ENCODE measurements at places on chromosomes 5 and 9. TPM values are rescaled to one million over a fixed set of nuclear protein-coding genes. Genes with fewer than 3 reads are reported as not detected.

The DRD1 gene
- total RNA-seq: not detected

The BARHL1 gene
- total RNA-seq: not detected

The TSLP gene
- total RNA-seq: 1.0 TPM

The WDR38 gene
- total RNA-seq: not detected

The IRGM gene
- total RNA-seq: not detected

The AQP3 gene
- 3.9 TPM for total RNA-seq

The CARD19 gene
- total RNA-seq: 47.8 TPM

The PCDHB9 gene
- total RNA-seq: 2.4 TPM

The PCDHGB1 gene
- 1.0 TPM for total RNA-seq

The MACIR gene
- total RNA-seq: 72.5 TPM

The MACROH2A1 gene
- total RNA-seq: 255 TPM

The IL9 gene
- total RNA-seq: not detected

The PCDHGA9 gene
- total RNA-seq: 2.6 TPM

The LCN10 gene
- total RNA-seq: 5.1 TPM

The PCDHB15 gene
- total RNA-seq: 0.69 TPM

The BSPRY gene
- 45.0 TPM for total RNA-seq

The CARTPT gene
- not detected for total RNA-seq

The TTC23L gene
- total RNA-seq: 0.43 TPM

The SMC2 gene
- total RNA-seq: 8.8 TPM

The C9orf153 gene
- total RNA-seq: not detected

The THG1L gene
- 14.0 TPM for total RNA-seq

The RASA1 gene
- 25.0 TPM for total RNA-seq

The TOPORS gene
- 12.5 TPM for total RNA-seq

The BHMT2 gene
- total RNA-seq: 17.7 TPM

The LCN6 gene
- total RNA-seq: 4.7 TPM

The LIX1 gene
- total RNA-seq: 1.7 TPM

The HNRNPA0 gene
- total RNA-seq: 16.9 TPM

The ZNF454 gene
- total RNA-seq: 0.96 TPM

The THBS4 gene
- 26.2 TPM for total RNA-seq

The RPL7A gene
- total RNA-seq: 1,482 TPM

The MRPL22 gene
- total RNA-seq: 30.0 TPM

The OR2S2 gene
- total RNA-seq: not detected

The NFIB gene
- 62.6 TPM for total RNA-seq

The SLIT3 gene
- total RNA-seq: 4.2 TPM

The SGCD gene
- 2.0 TPM for total RNA-seq

The PCDHGB3 gene
- 2.0 TPM for total RNA-seq

The CLIC3 gene
- total RNA-seq: 1.9 TPM

The OMD gene
- total RNA-seq: 5.1 TPM

The GCNT4 gene
- 2.4 TPM for total RNA-seq

The LRRC70 gene
- total RNA-seq: 1.4 TPM

The C9 gene
- total RNA-seq: not detected

All from mucosa of descending colon (tissue), 3 donors.